GM19239 (cell line): ENCODE measurements at places on chromosomes 6 and 20.

GRCh38 chr6:167579806-167580618, 246.7 kb upstream of the AFDN start:
- no peak for DNase-seq

DNA sequence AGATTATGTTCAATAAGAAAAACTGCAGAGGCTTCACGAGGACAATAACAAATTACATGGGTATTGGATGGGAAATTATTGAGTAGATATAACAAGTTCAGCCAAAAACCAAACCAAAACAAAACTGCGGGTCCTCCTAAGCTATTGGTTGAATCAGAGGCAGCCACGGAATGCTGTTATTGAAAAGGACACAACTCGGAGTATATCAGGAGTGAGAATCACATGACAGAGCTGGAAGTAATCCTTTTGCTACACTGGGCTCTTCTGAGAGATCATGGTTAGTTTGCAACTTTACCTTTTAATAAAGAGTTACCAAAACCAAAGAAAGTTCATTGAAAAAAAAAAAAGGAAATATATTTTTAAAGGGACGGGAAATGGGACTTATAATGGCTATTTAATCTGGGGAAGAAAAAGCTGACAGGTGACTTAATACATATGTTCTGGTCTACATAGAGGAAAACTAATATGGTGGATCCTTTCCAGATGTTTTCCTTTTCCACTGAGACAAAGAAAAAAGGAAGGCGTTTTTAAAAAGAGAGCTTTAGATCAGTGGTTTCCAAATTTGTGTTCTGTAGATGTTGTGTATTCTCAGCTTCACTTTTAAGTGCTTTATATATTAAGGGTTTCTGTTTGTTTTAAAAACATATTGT, 6.9 kb upstream of the CITED2 start:
- no peak for DNase-seq

DNA sequence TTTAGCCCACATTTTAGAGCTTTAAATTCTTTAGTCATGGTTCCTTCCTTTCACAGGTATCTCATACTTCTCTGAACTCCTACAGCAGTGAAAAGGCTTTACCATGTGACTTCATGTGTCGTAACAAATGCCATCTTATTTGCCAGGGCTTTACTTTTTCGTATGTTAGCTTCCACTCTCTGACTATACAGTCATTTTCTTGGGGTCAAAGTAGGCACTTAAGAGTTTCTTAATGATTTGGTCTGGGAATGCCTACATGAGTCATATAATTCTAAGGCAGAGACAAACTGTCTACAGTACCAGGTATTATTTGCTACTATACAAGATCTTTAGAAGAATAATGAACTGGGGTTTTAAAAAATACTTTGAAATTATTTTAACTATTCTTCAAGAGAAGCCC, 15.0 kb downstream of the RAB23 start:
- DNase-seq, result no peak

GRCh38 chr20:51456511-51457509, 85.7 kb downstream of the NFATC2 start:
- no peak for DNase-seq

- DNase-seq, result no peak
Observed at GRCh38 chr6:97656236-97656635, 373.2 kb upstream of the MMS22L start.

DNA sequence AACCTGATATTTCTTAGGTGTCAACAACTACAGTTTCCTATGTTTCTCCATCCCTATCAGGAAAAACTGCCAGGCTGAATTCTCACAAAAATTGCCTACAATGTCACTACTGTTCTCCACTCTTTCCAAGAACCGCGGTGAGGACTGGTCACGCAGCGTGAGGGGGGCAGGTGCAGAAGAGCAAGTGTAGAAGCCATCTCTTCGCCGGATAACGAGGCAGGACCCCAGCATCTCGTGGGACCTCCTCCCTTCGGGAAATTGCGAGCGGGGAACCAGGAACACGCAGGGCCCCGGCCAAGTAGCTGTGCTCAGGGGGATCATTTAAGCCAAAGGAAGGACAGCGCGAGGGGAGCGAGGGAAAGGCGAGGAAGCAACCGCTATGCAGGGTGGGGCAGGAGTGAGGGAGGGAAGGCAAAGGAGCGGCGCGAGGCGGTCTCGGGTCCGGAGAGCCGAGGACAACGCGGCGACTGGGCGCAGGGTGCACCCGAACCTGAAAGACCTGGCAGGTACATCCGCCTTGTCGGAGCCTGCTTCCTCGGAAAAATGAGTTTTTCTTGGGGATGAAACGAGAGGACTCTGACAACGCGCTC, 559 bp downstream of the APMAP start:
- DNase-seq, result no peak

DNA sequence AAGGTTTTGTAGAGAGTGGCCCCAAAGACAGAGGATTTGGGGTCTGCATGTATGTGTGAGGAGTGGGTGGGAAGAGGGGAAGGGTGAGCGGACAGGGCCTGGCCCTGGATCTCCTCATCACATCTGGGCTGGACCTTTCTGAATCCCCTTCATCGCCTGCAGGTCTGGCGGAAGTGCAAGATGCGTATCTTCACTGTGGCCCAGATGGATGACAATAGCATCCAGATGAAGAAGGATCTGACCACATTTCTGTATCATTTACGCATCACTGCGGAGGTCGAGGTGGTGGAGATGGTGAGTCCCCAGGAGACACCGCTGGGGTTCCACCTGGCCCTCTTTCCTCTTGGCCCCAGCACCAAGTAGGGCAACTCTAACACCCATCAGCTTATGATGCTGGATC, 24.4 kb downstream of the SLC12A5 start:
- no peak for DNase-seq

- DNase-seq, result no peak
Observed at GRCh38 chr6:90127595-90127994, 169.0 kb downstream of the BACH2 start.

DNA sequence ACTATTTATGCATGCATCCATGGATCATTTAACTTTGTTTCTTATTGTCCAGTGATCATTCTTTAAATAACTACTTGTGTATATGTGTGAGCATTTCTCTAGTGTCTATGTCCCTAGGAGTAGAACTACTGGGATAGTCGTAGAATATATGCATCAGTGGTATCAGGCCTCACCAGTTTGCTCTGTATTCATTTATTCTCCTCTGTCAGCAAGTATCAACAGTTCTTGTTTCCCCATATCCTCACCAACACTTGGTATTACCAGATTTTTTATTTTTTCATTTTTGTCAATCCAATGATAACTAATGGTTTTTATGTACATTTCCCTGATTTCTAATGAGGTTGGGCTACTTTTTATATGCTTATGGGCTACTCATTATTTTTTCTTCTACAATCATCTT, 27.9 kb downstream of the CTNNBL1 start:
- DNase-seq, result no peak

DNA sequence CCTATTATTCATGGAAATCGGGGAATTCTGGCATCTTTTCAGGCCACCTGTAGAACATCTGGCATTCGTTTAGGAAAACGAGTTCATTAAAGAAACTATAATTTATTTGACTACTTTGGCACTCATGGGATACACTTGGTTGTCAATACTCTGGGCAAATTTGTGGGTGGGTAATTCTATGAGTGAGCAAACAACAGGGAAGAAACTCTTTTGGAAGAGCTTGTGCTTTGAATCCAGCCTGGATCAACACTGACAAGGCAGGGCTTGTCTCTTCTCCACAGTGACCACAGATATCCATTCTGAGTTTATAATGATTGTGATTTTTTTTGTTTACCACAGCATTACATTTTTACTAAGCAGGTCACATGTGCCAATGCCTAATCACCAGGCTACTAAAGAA, 394.7 kb downstream of the THBS2 start:
- DNase-seq, result no peak

DNA sequence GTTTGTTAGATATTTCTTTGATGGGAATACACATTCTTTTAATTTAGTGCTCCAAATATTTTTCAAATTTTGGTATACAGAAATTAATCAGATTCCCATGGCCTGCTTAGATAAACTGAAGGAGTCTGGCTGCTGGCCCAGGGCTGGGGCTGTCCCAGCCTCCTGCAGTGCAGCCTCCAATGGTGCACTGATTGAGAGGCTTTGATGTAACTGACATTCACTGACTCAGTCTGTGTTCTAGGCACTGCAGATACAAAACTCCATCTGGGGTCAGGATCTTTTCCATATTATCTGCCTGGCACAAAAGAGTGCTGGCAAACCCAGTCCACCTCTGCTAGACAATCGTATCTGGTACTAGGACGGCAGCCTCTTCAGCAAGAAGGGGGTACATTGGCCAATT, 64.8 kb downstream of the GRIK2 start:
- no peak for DNase-seq

DNA sequence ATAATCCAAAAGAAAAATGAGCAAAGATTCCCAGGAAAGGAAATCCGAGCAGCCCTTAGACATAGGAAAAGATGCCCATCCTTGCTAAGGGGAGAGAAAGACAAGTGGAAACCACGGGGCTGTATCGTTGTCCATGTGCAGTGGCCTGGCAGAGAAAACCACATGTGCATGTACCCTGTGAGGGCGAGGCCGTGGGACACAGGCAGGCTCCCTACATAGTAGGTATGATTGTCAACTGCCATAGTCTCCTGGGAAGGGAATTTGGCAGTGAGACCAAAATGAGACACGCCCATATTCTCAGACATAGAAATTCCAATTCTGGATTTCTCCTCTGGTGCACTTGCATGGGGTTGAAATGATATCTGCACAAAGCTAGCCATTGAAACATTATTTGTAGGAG, 169.7 kb upstream of the SALL4 start:
- no peak for DNase-seq

DNA sequence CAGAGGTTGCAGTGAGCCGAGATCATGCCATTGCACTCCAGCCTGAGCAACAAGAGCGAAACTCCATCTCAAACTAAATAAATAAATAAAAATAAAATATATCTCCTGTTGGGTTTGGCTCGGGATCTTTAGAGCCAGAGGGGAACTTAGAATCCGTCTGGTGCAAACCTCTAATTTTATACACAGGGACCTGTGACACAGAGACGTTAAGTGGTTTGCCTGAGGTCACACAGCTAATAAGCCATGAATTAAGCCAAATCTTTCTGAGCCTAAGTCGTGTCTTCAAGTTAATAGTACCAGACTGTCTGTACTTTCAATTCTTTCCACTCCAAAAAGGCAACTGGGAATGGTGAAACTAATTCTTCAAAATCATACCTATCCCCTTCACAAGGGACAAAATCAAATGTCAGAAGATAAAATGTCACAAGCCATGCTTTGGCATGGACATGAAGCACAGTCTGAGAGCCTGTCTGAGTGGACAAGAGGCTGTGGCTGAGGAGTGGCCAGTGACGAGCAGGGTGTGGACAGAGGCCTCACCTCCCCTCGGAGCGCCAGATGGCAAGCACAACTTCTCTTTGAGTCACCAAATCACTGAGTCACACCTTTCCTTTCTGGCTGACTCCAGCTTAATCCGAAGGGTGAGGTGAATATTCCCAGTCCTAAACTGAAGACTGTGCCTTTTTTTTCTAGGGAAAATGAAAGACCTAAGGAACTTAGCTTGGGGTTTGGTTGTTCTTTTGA, 177.4 kb downstream of the TFAP2A start:
- no peak for DNase-seq

GRCh38 chr6:69926745-69927144, 60.4 kb downstream of the COL19A1 start:
- no peak for DNase-seq

DNA sequence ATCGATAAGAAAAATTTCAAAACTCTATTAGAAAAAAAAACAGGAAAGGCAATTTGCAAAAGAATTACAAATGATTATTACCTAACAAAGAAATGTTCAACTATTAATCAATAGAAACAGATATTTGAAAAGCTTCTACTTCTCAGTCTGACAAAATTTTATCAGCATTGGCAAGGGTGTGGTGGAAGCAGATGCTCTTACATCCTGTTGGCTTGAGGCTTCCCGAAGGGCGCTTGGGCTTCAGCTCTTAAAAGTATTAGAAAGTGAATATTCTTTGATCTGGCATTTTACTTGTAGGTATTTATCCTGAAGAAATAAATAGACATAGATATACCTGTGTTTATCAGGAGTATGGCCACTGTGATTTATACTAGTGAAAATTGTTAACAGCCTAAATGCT, 38.7 kb downstream of the SLC35D3 start:
- no peak for DNase-seq

DNA sequence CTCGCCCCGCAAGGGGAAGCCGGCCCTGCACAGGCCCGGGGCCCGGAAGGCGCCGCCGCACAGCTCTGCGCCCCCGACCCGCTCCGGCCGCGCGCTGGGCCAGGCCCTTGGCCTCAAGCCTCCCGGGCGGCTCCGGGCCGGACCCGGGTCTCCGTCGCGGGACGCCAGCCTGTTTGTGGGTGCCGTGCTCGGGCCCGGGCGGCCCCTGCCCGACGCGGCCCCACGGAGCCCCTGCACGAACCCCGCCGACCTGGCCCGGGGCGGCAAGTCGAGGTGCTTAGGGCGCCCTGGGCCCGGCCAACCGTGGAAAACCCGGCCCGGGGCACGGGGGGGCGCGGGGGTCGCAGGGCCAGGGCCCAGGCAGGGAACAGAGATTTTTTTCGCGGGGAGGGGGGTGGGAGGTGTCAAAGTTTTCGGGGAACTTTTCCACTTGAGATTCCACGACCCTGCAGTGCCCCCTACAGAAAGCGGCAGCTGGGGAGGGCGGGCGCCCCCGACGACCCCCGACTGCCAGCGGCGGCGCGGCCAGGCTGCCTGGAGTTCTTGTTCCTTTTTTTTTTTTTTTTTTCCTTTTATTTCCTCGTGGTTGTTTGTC, 805 bp upstream of the STX16 start:
- peak; percentile 54 for DNase-seq

DNA sequence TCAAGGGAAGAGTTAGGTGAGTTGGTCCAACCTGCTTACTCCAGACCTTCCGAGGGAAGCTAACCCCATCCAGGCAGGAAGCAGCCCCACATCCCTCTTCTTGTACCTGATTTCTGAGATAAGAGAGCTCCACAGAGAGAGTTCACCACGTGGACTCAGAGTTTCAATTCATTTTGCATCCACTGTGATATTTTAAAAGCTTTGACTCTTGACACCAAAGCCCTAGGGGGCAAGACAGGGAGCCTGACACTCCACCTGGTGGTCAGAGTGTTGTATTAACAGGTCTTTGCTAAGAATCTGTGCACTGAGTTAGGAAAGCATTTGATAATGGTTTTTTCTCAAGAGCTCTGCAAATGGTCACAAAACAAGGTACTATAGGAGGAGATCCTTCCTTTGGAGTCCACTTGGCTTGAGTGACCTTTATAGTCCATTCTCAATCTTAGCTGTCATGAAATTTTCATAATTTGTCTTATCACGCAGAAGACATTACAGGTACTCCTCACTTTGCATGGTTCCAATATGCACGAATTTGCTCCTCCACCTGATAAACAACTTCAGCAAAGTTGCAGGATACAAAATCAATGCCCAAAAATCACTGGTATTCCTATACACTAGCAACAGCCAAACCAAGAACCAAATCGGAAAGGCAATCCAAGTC, 56.2 kb upstream of the RIPOR2 start:
- DNase-seq, result peak; percentile 57

DNA sequence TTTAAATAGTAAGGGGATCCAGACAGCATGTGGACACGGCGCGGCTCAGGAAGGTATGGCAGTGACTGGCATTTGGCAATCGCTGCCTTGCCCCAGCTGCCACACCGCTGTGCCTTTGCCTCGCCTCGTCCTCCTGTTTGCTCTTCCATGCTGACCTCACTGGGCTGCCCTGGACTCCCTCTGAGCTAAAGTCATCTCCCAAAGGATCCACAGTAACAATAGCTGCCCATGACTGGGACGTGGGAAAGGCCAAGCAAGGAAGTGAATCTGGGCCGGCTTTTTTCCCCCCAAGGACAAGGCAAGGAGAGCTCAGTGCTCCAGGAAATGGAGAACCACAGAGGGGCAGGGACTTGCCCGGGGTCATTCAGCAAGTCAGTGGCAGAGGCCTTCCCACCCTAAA, 48.1 kb downstream of the JPH2 start:
- no peak for DNase-seq

- DNase-seq, result peak; percentile 61
Observed at GRCh38 chr6:159044899-159045727, at the start of gene TAGAP. Gene TAGAP (minus strand): TSS chr6:159044991. CDS start chr6:159044146, 845 bp downstream.
